Kidney capillary endothelial cell (primary cell): ENCODE measurements at places on chromosomes 6 and 20.
A peak's percentile ranks its signal among the peaks of the same experiment; 100 is the strongest.

GRCh38 chr20:4151991-4152695, 136.8 kb upstream of the RNF24 start:
- no peak for DNase-seq

- no peak for DNase-seq
Measured at GRCh38 chr20:3390759-3391425, 16.6 kb downstream of the DNAAF9 start.

- no peak for DNase-seq
Measured at GRCh38 chr6:82772851-82773717, 292.6 kb downstream of the UBE3D start.

DNA sequence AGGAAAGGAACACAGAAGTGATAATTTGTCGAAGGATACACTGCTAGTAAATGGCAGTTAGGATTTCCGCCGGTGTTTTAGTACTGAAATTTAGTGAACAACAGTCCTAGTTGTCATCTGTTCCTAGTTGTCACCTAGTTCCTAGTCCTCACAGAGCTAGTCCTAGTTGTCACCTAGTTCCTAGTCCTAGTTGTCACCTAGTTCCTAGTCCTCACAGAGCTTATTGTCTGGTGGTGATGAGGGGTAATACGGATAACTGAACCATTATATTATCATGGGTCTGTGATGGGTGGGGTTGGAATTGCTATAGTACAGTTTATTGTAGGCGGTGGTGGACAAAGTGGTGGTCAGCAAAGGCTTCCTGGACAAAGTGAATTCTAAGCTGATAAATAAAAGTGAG, 1.8 kb downstream of the SNRNP48 start:
- no peak for DNase-seq

DNA sequence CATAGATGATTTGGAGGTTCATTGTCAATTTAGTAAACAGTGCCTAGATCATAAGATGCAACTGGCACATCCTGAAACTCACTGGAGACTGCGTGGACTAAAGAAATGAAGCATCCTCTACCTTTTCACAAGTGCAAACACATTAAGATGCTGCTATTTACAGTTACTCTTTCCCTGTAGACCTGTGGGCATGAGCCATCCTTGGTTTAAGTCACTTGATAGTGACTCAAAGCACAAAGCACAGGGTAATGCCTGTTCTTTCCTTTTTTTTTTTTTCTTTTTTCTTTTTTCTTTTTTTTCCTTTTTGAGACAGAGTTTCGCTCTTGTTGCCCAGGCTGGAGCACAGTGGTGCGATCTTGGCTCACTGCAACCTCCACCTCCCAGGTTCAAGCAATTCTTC, 10.0 kb upstream of the HLA-DQA1 start:
- no peak for DNase-seq

- no peak for DNase-seq
Measured at GRCh38 chr20:11275740-11276139, 601.9 kb upstream of the JAG1 start.

- no peak for DNase-seq
Measured at GRCh38 chr20:37350649-37351574, 5.0 kb downstream of the SRC start.

DNA sequence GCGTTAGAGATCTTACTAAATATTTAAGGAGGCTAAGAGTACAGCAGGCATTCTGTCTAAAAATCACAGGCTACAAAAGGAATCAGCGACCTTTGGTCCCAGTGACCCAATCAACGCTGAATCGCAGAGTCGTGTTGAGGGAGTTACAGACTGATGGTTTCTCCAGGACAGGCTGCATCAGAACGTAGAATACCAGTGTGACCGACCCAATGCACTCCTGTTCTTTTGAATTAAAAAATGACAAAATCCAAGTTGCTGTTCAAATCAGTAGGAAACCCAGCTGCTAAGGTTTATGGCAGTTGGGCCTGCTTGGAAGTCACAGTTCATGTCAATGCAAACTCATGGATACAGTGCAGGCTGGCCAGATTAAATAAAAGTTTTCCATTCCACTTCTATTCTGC, 155.8 kb upstream of the AFDN start:
- no peak for DNase-seq

DNA sequence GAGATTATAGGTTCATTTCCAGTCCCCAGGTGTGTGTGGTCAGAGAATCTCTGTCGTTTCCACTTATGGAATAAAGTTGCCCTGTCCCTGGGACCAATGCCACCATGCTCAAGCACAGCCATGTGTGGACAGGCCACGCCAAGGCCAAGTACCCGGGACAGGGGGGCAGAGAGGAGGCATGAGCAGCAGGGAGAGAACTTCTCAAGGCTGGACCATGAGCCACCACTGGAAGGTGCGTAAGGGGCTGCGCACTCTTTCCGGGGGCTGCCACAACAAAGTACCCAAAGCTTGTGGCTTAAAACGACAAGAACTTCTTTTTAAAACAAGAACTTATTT, 209.2 kb upstream of the KCNQ5 start:
- DNase-seq = no peak

- DNase-seq = no peak
Measured at GRCh38 chr6:73369563-73369962, at the start of gene OOEP. Gene OOEP (minus strand): TSS chr6:73369897. CDS start chr6:73369792, 105 bp downstream.

DNA sequence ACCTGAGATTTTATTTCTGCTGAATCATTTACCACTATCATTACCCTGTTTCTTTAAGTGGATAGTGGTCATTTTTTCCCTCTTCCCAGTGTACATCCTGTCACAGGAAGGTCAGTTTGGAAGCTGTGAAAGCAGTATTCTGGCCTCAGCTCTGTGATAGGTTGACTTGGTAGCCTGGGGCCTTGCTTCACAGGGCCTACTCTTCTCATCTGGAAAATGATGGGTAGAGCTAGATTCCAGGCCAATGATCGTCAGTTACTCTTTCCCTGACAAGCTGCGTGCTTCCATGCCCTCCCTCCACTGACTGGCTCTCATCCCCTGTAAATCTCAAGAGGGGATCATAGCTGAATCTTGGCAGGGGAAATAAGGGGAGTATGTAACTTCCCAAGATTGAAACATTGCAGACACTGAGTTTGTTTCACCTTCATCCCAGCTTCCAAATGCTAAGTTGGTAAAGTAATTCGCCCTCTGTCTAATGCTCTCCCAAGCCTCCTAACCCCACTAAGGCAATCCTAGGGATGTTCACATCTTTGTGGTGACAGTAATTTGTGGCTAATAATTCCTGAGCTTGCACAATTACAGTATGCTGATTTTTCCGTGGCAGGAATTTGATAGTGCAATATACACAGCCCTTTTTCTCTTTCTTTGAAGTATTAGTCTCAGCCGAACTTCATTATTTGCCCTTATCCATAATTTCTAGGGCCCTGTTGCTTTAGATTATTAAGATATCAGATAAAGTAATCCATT, 51.2 kb downstream of the VAPB start:
- DNase-seq = peak; percentile 38

DNA sequence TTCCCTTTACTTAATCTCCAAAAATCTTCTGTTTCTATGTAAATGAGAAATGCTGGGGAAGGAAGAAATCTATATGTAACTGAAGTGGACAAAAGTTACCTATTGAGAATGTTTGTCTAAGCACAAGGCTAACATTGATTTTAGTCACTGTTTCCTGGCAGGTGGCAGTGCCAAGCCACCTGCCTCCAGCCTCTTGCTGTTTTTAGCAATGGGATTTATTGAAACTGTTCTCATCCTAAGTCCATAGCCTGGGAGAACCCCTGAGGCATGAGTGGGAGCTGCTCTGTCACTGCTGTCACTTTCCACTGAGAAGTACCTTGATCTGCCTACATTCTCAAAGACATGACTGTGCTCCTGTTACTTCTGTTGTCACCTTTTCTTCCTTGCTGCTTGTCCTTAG, 14.7 kb downstream of the ENPP3 start:
- DNase-seq = no peak

DNA sequence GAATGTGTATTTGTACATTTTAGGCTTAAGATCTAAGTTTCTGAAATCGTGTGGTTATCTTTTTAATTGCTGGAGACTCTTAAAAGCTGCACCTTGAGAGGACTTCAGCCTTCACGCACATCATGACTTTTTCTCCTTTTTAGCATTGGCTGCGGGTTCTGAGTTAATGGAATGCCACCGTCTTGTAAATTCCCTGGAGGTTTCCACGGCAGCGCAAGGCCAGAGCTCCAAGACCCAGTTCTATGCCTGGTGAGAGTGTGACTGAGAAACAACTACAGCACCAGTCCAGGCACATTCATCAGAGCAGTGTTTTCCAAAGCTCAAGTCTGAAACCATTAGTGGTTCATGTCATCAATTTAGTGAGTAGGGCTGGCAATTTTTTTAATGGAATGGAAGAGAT, 23.0 kb downstream of the PRR18 start:
- DNase-seq = no peak

DNA sequence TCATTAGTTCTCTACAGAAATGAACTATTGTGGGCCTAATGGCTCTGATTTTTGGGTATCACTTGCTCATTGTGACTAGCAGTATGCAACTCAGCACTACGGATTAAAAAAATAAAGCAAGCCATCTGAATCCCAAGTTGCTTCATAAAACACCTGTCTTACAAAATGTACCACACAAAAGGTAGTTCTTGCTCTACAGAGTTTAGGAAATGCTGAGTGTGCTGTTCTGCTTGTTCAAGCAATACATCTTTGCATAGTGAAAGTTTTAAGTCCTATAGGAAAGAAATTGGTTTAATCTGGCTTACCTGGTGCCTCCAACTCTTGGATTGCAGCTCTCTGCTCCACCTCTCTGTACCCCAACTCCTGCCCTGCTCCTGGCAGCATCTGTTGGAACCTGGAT, 266.7 kb upstream of the AGPAT4 start:
- no peak for DNase-seq

- DNase-seq = no peak
Measured at GRCh38 chr6:109024368-109024767, 70.3 kb downstream of the SESN1 start.

GRCh38 chr20:38152175-38152620, 12.9 kb downstream of the TGM2 start:
- peak; percentile 72 for DNase-seq

DNA sequence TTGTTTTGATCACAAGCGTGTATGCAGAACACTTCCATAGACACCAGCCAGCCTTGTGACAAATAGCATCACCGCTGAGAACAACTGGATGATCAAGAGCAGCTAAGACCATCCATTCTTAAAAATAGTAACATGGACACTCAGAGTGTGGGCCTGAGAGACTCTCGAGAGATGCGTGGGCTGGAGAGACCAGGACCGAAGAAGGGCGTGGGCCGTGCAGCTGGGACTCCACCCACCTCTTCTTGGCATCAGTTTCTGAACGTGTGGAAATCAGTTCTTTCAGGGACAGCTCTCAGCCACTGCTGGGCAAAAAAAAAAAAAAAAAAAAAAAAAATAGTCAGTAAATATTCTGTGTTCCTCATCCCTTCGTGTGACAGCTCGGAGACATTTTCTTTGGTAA, 314.5 kb upstream of the CDH4 start:
- DNase-seq = no peak

GRCh38 chr6:143333081-143333480, 117.4 kb downstream of the ADAT2 start:
- no peak for DNase-seq

DNA sequence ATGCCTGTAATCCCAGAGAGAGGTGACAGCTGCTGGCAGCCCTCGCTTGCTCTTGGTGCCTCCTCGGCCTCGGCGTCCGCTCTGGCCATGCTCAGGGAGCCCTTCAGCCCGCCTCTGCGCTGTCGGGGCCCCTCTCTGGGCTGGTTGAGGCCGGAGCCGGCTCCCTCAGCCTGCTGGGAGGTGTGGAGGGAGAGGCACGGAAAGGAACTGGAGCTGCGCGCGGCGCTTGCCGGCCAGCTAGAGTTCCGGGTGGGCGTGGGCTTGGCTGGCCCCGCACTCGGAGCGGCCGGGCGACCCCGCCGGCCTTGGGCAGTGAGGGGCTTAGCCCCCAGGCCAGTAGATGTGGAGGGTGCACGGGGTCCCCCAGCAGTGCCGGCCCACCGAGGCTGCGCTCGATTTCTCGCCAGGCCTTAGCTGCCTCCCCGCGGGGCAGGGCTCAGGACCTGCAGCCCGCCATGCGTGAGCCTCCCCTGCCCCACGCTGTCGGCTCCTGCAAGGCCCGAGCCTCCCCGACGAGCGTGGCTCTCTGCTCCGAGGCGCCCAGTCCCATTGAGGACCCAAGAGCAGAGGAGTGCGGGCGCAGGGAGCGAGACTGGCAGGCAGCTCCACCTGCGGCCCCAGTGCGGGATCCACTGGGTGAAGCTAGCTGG, 34.6 kb downstream of the C6orf52 start:
- DNase-seq = no peak

GRCh38 chr6:149761438-149761837, 11.9 kb downstream of the PCMT1 start:
- DNase-seq = no peak

DNA sequence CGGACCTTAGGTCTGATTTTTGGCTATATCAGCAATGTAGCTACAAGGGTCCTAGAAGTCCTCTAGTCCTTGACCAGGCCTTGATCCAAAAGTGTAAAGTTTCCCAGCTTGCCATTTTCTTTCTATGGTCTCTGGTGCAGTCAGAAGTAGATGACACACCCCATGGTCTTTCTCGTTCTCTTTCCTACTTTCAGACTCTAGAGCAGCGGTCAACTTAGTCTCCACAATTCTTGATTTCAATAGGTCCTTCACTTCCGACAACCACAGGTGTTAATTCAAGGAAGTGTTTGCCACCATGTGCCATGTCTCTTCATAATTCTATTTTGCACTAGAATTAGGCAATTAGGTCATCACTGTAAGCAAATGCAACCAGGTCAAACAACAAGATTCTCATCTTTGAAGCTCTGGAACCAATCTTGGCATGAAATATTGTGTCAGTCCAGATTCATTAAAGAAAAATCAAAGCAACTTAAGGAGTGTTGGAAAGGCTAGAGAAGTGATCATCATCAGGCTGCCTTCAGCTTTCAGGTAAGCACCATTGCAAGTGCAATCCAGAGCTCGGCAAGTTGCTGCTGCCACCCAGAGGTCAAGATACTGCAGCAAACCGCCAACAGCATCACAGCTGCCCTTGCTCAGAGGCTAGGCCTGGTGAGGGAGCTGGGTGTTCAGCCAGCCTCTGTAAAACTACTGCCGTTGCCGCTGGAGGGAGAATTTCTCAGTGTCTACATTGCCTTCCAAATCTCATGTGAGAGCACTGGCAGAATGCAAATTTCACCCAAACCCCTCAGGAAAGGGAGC, 5.6 kb upstream of the SYNE1 start:
- DNase-seq = peak; percentile 27

GRCh38 chr6:19757036-19757435, 80.1 kb upstream of the ID4 start:
- no peak for DNase-seq

DNA sequence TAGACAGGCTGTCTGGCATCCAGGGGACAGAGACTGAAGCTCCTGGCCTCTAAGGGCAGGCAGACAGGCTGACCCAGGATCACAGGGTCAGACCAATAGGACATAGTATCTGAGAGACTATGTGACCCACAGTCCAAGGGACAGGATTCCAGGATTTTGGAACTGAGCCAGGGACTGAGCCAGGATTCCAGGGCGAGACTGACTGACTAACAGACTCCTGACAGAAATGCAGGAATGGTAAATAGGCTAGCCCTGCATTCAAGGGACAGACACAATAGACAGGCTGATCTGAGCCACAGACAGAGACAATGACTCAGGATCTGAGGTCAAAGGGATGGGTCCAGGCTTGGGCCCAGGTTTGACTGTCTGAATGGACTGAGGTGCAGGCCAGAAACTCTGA, 19.8 kb downstream of the XKR7 start:
- DNase-seq = peak; percentile 97

GRCh38 chr20:5974531-5974930, 24.1 kb downstream of the MCM8 start:
- no peak for DNase-seq
